EL (cell line): ENCODE measurements at places on chromosomes 7 and 10.
A peak's percentile ranks its signal among the peaks of the same experiment; 100 is the strongest.

DNA sequence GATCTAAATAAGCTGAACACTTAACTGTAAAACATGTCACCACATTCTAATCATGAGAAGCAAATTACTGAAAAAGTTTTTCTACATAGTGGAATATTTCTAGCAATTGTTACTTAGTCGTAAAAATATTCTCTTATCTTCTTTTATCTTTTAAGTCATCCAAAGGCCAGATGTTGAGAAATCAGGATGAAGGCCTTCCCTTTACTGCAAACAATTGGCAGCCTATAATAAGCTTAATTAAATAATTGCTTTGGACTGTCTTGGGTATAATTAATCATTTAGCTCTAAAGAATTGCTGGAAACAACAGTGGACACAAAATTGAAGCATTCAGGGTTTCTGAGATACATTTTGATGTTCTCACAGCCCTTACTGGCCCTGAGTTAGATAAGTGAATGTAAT, 226.5 kb downstream of the FANK1 start:
- DNase-seq, result no peak

DNA sequence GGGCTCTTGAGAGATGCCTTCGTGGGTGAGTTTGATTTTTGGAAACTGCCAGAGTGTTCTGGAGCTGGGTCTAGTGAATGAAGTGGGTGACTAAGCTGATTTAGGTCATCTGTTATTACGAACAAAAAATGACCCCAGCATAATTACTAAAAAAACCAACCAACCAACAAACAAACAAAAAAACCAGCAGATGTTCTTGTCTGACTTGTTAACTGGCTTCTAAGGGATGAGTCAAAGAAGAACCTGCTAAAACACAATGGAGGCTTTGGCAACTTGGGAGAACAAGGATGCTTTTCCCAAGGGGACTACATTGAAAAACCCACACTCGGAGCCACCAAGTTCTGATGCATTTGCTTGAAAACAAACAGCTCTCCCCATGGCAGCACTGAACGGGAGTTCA, 11.5 kb downstream of the TACR2 start:
- DNase-seq, result no peak

DNA sequence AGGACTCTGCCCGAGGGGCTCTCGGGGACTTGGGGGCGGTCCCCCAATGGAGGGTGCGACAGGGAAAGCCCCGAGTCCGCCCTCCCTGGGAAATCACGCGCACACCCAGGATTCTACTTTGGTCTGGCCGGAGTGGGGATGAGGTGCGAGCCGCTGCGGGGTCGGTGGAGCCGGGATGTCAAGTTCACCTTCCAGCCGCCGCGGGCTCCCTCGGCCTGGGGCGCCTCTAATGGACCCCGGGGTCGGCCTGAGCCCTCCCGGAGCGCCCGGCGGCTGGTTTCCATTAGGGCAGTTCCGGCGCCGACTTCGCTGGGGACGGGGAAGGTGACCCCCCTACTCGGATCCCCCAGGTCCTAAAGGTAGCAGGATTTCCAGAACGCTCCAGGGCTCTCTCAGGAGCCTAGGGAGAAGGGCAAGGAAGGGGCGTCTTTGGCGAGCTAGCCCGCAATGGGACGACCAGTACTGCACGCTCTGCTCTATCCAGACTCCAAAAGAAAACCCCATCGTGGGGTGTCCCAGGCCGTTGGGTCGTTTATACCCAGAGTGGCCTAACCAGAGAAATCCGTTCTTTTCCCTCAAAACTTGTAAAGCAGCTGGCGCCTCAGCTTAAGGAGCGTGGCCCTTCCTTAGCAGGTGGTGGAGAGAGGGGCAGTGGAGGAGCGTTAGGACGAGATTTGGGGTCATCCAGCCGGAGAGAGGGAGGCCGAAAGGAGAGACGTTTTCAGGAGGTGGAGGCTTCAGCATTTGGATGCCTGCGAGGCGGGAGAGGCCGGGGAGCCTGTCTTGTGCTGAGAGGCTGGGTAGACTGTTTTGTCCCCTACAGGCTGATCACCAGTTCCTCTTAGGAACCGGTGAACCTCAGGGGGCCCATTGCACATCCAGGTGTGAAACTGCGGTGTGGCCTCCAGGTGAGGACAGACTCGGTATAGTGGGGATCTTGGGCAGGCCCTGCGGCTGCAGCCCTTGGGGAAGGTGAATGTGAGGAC, 860 bp upstream of the WDR86 start:
- DNase-seq, result no peak

DNA sequence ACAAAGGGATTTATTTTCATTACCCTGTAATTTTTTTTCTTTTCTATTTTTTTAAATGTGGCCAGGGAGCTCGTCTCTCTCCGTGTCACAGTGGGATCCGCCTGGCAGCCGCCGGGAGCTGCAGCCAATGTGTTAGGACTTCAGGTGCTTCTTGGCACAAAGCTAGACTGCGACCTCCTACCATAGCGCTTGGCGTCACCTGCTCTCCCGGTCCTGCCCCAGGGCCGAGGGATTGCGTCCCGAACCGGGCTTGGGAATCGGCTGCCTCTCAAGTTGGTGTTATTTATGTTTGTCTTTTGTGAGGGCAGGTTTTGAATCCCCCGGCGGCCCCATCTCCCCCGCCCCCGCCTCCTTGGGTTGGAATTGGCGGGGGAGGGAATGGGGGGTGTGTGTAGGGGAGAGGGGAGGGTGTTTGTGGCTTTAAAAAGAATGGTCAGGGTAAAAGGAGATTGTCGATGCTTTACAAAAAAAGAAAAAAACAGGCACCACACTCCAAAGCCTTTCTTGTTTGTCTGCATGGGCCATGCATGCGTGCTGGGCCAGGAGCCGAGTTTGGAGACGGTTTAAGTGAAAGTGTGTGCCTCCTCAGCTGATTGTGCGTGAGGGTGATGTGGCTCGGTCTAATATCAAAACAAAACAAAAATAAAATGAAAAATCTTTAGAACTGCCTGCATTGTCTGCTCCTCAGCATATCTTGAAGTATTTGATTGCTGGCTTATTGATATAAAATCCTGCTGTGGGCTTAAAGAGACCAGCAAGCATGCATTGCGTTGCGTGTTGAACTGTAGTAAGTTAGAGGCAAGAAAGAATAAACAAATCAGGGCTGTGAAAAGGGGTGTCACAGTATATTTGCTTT, 1.2 kb downstream of the PPP1R9A start:
- peak; percentile 17 for DNase-seq

DNA sequence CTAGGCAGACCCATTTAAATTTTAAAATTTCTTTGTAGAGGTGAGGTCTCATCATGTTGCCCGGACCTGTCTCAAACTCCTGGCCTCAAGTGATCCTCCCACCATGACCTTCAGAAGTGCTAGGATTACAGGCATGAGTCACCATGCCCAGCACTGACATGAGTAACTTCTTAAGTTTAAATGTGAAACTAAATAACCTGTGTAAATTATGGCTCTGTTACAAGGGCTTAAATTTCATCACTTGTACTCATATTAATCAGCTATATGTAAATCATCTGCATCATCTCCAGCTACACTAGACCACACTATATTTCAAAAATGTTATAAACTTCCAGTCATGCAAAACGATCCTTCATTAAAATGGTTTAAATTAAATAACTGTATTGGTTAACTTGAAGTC, 56.1 kb downstream of the ATAD1 start:
- DNase-seq, result peak; percentile 77
